ENCODE measurements at places on chromosomes 16 and 17.

GRCh38 chr16:56551796-56552738, 12.8 kb upstream of the MT4 start:
- DNase-seq: no peak

DNA sequence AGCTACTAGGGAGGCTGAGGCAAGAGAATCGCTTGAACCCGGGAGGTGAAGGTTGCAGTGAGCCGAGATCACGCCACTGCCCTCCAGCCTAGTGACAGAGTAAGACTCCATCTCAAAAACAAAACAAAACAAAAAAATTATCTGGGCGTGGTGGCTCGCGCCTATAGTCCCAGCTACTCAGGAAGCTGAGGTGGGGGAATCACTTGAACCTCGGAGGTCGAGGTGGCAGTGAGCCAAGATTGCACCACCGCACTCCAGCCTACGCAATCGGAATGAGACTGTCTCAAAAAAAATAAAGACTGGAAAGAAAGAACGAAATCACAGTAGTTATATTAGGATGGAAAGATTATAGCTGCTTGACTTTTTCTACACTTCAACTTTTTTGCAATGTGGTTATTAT, 18.9 kb downstream of the COG1 start:
- DNase-seq: peak; percentile 69

DNA sequence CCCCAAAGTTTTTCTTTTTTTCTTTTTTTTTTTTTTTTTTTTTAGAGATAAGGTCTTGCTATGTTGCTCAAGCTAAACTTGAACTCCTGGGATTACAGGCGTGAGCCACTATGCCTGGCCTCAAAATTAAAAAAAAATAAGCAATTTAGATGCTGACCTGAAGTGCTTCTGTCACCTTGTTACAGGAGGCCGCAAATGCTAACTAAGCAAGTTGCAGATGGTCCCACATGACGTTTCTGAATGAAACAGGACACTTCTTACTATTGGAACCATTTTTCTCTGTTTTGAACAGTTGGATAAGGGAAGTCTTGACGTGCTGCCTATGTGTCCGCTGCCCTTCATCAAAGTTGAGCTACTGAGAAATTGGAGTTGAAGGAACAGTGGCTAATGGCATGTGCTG, 8.8 kb downstream of the ANKRD40CL start:
- DNase-seq: no peak

- no peak for DNase-seq
These were observed 219.4 kb downstream of the TANC2 start for GRCh38 chr17:63185420-63185819.

GRCh38 chr16:78735337-78735736, 635.9 kb downstream of the WWOX start:
- no peak for DNase-seq

GRCh38 chr17:39673335-39674081, 5.3 kb downstream of the PNMT start:
- no peak for DNase-seq

- DNase-seq: no peak
These were observed 1422.6 kb upstream of the CDH8 start for GRCh38 chr16:63458846-63459245.

DNA sequence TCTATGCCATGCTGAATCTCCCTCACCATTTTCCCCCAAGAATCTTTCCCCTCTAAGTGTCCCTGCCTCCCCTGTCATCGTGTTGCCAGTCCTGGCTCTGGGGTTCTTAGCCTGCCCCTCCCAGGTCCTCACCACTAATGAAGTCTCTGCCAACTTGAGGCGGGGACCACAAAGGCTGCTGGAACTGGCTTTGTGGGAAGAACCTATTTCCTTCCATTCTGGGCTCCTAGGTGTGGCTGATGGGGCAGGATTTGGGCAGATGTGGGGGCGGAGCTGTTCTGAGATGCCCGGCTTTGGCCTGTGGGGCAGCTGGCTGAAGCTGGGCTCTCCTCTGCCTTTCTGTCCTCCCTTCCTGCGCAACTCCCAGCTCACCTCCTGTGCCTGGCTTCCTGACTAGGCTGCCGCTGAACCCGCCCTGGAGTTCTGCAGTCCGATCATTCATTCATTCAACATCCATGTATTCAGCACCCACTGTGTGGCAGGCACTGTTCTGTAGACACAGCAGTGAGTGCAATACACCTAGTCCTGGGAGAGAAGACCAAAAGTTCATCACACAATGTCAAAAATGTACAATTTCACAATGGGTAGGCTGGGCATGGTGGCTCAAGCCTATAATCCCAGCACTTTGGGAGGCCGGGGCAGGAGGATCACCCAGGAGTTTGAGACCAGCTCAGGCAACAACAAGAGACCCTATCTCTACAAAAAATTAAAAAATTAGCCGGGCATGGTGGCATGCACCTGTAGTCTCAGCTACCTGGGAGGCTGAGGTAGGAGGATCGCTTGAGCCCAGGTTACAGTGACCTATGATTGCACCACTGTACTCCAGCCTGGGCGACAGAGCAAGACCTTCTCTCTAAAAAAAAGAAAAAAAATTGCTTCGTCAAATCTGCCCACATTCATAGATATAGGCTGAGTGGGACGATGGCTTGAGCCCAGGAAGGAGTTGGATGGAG, 1.9 kb upstream of the SNN start:
- DNase-seq: no peak

GRCh38 chr16:85284141-85284817, 172.0 kb upstream of the CIBAR2 start:
- DNase-seq: no peak

- no peak for DNase-seq
These were observed 12.8 kb downstream of the NOD2 start for GRCh38 chr16:50706250-50706649.

Measured in activated gamma-delta T cell treated with Interleukin-2 at 50 U/mL for 16 hours (primary cell).